CD4-positive, alpha-beta T cell treated with Interleukin-10 for 1 hour (primary cell): ENCODE measurements at places on chromosomes 2 and 18.

DNA sequence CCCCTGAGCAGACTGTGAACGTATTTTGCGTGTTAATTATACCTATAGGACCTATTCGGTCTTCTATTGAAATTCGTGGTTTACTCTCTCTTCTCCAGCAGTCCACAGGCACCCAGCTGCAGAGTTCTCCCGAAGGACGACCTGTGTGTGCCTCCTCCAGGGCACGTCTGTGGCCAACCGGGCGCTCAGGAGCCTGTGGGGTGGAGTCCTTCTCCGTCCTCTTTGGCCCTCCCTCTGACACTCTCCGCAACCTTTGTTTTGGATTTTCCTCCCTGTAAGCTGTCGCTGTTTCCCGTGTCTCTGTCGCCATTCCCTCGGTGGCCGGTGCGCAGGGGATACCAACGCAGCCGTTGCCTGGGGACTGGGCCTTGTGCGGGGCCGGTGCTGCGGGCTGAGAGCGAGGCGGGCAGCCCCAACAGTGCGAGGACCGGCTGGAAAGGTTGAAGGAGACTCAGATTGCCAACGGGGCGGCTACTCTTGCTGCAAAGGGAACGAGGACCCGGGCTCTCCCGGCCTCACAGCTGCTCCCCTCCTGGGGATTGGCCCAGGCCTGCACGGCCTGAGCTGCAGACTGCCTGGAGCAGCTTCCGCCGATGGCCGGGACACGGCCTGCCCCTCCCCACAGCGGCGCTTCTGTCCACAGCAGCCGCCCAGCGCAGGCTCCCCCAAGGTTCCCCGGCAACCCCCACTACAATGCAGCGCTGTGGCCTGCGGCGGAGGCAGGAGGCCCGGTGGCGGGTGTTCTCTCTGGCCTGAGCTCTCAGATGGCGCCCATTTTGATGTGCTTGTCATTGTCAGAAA, 221.0 kb downstream of the MTX2 start:
- DNase-seq, result no peak

- DNase-seq, result no peak
These were observed 40.1 kb upstream of the PTH2R start for GRCh38 chr2:208366215-208367127.

GRCh38 chr18:77147418-77147852, 14.9 kb upstream of the MBP start:
- no peak for DNase-seq

DNA sequence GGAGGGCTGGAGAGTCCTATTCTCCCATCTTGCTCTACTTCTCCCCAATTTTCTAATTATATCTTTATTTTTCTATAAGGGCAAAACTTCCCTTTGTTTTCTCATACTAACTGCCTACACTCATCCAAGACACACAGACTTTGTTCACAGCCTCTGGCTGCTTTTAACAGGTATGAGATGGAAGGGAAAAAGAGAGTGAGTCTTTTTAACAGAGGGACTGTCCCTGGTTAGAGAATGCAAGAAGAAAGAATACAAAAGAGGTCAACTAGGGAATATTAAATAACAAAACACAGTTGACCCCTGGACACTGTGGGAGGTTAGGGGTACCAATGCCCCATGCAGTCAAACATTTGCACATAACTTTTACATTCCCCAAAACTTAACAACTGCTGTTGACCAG, 41.8 kb downstream of the SP100 start:
- DNase-seq, result no peak

DNA sequence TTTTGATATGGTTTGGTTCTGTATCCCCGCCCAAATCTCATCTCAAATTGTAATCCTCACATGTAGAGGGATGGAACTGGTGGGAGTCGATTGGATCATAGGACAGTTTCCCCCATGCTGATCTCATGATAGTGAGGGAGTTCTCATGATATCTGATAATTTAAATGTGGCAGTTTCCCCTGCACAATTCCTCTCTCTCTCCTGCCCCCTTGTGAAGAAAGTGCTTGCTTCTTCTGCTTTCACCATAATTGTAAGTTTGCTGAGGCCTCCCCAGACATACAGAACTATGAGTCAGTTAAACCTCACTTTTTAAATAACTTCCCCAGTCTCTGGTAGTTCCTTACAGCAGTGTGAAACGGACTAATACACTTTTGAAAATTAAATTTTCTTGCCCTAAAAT, 12.3 kb upstream of the KCNJ3 start:
- DNase-seq, result no peak

DNA sequence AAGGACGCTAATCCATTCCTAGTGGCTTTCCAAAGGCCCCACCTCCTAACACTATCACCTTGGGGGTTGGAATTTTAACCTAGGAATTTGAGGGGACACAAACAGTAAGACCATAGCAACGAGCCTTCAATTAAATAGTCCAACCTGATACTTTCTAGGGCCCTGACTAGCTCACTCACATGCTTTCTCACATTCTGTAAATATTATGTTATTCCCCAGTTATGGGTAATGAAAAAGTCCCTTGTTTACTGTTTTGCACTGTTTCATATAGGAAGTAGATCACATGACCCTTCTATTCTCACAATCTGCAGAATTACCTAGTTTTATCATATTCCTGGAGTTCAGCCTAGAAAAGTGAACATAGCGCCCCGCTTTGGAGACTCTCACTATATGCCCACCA, 1212.1 kb upstream of the ACVR2A start:
- DNase-seq, result no peak

- DNase-seq, result no peak
These were observed 12.6 kb downstream of the TEX51 start for GRCh38 chr2:126911111-126911796.

- DNase-seq, result no peak
These were observed 180.3 kb downstream of the SEPTIN10 start for GRCh38 chr2:109433486-109433885.

DNA sequence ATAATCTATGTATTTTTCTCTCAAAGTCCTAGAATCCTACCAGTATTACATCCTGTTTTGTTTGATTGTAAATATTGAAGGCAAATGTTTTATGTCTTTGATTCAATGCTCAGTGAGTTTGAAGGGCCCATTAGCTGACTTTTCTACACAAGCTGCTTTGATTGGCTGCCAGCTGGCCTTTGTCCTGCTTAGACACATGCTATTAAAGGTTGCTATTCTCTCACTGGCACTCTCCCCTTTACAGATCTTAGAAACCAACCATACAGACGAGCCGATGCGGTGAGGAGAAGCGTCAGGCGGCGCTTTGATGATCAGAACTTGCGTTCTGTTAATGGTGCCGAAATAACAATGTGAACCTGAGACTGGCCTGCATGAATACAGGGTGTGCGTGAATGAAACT, 69.7 kb downstream of the PRPF40A start:
- no peak for DNase-seq

GRCh38 chr2:72423756-72424155, 276.1 kb upstream of the CYP26B1 start:
- no peak for DNase-seq

GRCh38 chr2:26318950-26319349, 27.0 kb upstream of the SELENOI start:
- no peak for DNase-seq

GRCh38 chr2:96207774-96208142, 869 bp downstream of the STARD7 start:
- DNase-seq, result no peak

- DNase-seq, result no peak
These were observed 81.9 kb downstream of the TCF7L1 start for GRCh38 chr2:85215081-85215447.

DNA sequence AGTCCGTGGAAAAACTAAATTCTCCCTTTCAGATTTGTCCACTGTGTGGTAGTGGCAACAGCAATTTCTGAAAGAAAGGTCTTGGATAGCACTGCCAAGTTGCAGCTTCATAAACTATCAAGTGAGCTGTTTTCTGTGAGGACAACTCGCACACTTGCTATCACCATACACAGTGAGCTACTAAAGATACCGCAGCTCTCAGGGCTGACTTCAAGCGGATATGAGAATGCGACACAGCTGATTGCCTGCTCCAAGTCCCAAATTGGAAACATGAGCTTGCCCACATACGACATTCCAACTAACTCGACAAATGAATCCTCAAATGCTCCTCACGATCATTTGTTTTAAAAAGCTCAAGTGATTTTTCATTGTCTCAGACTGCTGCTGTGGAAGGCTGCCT, 46.2 kb downstream of the E2F6 start:
- no peak for DNase-seq

DNA sequence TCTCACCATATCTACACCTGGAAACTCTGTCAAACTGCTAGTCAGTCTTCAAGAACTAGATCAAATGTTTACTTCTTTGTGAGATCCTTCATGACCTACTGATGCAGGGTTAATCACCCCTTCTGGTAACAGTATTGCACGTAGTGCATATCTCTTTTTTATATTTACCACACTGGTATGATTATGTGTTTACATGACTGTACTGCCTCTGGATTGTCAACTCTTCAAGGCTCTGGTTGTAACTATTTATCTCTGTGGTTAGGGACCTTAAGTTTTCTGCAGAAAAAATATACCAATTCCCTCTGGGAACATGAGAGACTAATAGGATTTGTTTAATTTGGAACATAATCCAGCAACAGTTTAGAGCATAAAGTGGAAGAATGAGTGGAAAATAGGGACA, 135.5 kb downstream of the PDE1A start:
- no peak for DNase-seq

GRCh38 chr18:78670778-78671391, 308.7 kb upstream of the SALL3 start:
- no peak for DNase-seq

- no peak for DNase-seq
These were observed 634 bp upstream of the MSGN1 start for GRCh38 chr2:17815468-17816184.

- no peak for DNase-seq
These were observed 2.7 kb downstream of the KATNAL2 start for GRCh38 chr18:46920067-46920466.

DNA sequence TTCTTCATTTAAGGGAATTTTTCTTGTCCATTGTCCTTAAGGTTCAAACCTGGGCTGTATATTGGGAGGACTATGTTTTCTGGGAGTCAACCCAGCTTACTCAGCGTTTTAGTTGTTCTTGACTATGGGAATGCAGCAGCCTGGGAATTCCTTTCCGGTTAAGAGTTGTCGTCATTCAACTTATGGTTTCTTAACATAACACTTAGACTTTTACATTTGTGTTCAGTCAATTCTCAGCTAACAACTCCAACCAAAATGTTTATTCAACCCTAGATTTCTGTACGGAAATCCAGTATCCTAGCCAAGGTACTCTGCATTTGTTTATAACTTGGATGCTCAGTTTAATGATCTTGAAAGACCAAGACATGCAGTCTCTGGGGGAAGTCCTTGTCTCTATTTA, 960.9 kb downstream of the CBLN2 start:
- DNase-seq, result no peak

- no peak for DNase-seq
These were observed 104.8 kb downstream of the MAP4K4 start for GRCh38 chr2:101802329-101802728.

DNA sequence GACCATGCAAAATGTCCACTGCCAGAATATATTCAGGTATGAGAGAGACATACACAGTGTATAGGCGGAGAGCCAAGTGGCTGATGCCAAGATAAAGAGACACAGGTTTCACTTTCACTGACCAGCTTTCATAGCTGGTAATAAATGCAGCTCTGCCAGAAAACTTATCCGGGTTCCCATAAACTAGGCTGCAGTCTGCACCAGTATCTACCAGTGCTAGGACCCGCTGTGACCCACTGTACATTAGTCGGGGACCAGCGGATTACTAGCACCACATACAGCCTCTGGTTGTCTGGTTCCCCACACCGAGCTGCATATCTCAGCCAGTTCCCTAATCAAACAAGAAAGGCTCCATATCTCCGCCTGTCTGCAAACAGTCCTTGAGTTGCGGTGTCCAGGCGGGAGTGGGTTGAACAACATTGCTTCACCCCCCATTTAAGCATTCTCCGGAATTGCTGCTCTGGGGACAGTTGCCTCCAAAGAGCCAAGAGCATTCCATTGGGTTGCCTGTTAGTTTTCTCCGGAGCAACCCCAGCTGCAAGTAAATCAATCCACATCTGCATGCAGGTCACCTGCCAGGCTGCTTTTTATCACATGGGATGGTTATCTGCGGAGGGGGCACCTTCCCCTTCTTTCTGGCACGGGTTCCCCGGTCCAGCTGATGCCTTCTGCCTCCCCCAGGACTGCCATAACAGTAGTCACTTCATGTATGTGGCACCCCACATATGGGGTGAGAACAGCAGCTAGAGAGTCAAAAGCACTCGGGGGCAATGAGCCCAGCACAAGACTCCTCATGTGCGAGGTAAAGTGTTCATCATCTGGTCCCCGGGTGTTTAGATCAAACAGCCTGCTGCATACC, 18.0 kb upstream of the KLHL23 start:
- no peak for DNase-seq

DNA sequence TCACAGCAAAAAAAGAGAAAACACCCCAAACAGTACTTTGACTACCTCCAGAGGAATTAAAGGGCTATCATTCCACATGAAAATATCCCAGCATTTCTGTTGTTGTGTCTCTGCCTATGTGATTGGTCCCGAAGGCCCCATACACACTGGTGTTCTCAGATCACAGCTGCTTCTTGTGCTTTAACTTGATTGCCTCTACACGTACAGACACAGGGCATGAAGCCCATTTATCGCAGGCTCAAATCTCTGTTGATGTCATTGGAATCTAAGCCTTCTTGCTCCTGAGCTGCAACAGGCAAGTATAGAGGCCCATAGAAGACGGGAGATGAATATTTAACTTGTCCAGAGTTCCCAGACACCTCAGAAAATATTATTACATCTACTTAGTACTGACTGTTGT, 405.2 kb downstream of the NCKAP5 start:
- no peak for DNase-seq

GRCh38 chr2:239801404-239802184, 223.5 kb downstream of the NDUFA10 start:
- DNase-seq, result no peak

DNA sequence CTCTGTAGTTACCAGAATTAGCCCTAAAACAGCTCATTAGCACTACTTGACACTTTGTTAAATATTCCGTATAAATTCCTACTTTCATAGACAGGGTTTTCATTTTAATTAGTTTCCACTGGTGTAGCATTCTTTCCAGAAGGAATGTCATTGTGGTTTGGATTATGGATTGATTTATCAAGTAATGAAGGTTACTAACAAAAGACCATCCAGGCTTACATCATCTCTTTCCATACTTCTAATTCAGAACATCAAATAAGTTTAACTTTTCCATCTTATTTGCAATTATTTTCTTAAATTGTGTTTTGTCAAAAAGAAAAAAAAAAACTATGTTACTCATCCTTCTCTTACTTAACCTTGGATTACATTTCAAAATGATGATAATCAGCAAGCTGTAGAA, 231.8 kb upstream of the SPOPL start:
- DNase-seq, result no peak

- no peak for DNase-seq
These were observed 263.5 kb downstream of the ZNF407 start for GRCh38 chr18:74861154-74861553.
